ENCODE measurements at places on chromosomes 3 and 15.
A peak's percentile ranks its signal among the peaks of the same experiment; 100 is the strongest.

DNA sequence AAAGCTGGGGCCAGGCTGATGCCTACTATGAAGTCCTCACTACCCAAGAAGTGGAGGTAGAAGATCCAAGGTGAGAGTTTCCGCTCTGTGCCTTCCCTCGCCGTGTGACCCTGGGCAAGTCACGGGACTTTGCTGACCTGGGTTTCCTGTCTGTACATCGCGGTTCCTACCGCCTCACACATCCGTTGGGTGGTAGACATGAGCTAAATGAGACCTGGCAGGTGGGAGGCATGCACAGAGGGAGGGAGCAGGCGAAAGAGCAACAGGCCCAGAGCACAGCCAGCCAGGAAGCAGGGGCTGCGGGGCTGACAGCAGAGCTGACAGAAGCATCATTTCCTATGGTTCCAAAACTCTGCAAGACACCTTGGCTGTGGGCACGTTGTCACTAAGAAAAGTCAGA lies 157.3 kb upstream of the BHLHE40 start:
- DNase-seq = no peak

- DNase-seq = no peak
Measured at GRCh38 chr3:175316799-175317198, 457.7 kb downstream of the NAALADL2 start.

GRCh38 chr3:170162052-170162451 lies 19.5 kb downstream of the PHC3 start:
- DNase-seq = no peak

- DNase-seq = no peak
Measured at GRCh38 chr15:42911058-42911592, 9.5 kb downstream of the TTBK2 start.

DNA sequence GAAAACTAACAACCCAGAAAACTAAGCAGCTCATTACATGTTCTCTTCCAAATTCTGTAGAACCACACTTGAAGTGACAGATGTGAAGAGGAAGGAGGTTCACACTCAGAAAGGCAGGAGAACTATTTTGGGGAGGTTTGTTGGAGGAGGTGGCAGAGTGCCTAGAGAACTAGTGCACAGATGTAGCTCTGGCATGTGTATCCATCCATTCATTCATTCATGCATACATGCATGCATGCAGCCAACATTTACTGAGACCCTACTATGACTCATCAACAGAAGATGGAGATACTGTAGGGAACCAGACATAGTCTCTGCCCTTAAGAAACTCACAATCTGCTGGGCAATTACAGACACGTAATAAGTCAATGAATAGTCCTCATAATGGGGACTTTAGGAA lies 116.7 kb downstream of the ERC2 start:
- DNase-seq = no peak

DNA sequence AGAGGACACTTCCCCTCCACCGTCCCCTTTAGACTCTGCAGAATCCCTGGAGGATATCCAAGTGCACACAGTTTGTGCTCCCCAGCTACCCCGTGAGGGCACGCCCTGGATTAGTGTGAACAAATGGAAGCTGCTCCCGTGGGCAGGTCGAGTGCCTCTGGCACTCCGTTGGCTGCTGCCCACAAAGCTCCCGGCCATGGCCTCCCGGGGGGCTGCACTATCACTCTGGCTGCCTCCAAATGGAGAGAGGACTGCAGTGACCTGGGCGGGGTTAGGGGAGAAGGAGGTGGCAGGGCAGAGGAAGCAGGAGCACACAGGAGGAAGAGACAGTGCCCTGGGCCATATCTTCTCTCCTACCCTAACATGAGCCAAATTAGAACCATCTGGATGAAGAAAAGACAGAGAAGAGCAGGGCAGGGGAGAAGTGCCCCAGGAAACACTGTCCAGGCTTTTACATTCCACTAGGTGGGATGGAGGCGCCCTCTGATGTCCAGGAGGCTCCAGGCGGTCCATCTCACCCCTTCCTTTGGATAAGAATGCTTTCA lies 29.4 kb upstream of the ACAD9 start:
- no peak for DNase-seq

GRCh38 chr3:52225452-52226228 lies at the start of gene TLR9:
TLR9 (minus strand) TSS chr3:52225645; CDS start chr3:52225529, 116 bp downstream.
- DNase-seq = no peak

DNA sequence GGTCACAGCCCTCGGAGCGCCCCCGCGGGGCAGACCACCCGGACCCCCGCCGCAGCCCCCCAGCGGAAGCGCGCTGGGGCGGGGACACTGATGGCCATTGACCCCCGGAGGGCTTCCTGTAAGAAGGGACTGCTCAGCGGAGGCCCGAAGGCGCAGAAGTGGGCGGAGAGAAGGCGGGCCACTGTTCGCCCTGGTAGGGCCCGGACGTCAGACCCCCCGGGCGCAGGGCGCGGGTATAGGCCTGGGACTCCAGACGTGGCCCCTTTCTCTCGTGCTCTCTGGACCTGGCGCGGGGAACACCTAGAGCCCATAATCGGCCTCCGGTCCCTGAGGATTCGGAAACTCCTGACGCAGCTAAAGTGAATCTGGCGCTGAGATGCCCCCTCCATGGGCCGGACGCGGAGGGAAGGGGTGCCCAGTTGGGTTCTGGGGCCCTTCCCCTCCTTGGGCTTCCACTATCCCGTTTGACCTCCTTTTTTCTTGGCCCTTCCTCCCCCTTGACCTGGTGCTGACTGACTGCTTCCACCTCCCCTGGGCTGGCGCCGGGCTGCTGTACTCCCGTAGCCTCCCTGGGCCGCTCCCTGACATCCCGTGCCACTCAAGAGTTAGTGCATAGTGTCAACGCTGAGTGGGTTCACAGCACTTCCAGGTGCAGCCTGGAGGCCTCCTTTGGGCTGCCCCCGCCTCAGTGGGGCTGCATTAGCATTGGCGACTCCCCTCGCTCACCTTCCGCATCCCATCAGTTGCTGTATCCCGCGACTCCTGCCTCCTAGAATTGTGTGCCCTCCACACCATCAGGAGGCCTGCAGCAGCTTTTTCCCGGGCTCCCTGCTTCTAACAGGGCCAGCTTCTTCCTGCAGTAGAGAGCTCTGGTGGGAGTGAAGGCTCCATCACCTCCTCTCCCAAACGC lies 694 bp downstream of the ABTB1 start:
- no peak for DNase-seq

- DNase-seq = no peak
Measured at GRCh38 chr15:79007066-79007465, 62.2 kb upstream of the CTSH start.

- no peak for DNase-seq
Measured at GRCh38 chr3:116276675-116277074, 168.6 kb downstream of the LSAMP start.

DNA sequence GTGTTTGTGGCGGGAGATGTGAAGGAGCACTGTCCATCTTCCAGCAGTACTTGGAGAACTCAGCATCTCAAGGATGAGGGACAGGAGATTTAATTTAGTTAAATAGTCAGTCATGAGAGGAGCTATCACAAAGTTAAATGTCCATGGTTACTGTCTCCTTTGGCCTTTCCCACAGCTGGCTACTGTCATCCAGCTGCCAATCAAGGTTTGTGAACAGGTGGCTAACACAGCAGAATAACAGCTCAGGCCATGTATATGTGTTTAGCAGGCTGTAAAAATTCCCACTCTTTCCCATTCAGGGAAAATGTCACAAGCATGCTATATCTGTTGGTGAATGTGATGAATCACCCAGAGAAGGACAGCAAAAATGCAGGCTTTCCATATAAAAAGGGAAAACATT lies 120.5 kb downstream of the TMEM108 start:
- DNase-seq = no peak

DNA sequence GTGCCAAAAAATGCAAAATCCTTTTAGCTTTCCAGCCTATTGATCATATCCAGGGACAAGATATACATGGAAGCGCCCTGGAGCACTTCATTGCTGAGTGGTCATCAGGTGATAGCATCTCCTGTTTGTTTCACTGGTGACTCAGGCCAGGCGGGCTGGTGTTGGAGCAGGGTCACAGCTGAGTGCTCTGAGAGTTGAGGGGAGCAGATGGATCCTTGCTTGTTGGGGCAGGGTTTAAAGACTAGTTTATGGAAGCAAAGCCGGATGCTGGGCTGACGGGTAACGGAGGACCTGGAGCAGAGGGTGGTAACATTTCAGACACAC lies 405.0 kb upstream of the TPM1 start:
- peak; percentile 90 for DNase-seq

DNA sequence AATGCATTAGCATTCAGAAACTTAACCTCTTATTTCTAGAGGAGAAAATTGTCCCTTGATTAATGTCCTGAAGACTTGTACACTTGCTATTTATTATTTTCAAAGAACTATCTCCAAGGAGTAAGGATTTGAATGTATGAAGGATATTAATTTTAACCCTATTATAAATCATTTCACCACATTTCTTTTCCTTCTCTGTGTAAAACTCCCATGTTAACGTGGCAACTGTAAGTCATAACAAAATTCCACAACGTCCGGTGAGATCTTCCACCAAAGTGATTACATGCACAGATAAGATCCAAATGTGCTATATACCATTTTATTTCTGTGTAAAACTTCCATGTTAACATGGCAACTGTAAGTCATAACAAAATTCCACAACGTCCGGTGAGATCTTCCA lies 229.1 kb upstream of the ARHGEF26 start:
- no peak for DNase-seq

GRCh38 chr3:19898721-19899120 lies 35.3 kb downstream of the EFHB start:
- DNase-seq = no peak

DNA sequence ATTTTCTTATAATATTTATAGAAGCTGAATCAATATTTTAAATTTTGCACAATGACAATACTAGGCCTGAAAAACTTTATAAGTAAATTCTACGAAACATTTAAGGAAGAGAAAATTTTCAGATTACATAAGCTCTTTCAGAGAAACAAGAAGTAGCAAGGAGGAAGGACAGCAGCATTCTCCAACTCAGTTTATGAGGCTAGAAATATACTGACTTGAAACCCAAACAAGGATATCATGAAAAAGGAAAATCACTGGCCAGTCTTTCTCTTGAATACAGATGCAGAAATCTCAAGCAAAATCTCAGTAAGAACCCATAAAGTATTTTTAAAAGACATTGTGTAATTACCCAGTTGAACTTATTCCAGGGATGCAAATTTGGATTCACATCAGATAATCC lies 121.3 kb downstream of the STAC start:
- DNase-seq = no peak

- DNase-seq = no peak
Measured at GRCh38 chr3:50978991-50979667, 304.4 kb downstream of the DOCK3 start.

DNA sequence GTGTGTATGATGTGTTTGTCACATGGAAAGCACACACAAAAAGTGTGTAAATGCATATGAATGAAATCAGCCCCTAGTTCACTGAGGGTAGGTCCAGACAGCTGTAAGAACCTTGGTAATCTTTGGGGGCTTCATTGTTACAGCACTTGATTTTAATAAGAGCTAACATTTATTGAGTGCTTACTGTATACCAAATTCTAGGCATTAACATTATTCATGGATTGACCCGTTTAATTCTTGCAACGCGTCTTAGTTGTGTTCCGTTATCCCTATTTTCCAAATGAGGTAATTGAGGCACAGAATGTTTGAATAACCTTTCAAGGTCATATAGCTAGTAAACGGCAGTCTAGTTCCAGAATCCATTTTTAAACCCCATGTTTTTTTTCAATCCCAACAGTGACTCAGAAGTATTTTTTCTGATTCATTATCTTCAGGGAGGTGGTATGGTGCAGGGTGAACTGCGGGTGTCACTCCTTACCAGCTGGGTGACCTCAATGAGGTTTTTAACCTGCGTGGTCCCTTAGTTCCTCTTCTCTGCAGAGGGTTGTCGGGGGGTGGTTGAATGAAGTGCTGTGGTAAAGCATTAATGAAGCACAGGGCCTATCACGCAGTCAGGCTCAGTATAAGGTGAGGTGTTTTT lies 14.2 kb downstream of the RAB8B start:
- DNase-seq = no peak

DNA sequence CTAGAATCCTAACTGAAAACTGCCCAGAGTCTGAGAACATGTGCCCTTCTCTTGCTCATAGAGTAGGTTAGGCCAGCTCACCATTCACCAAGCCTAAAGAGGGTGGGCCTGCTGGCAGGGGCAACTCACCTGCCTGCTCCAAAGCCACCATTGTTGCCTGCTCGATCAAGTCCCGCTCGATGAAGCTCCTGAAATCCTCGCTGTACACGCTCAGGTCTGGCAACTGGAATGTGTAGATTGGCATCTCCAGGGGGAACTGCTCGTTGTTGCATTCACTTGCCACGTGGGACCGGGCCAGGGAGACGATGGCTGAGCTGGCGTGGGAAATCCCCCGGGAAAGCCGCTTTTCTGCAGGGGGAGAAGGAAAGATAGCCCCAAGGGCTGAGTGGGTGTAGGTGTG lies 232.2 kb downstream of the KLF13 start:
- no peak for DNase-seq

DNA sequence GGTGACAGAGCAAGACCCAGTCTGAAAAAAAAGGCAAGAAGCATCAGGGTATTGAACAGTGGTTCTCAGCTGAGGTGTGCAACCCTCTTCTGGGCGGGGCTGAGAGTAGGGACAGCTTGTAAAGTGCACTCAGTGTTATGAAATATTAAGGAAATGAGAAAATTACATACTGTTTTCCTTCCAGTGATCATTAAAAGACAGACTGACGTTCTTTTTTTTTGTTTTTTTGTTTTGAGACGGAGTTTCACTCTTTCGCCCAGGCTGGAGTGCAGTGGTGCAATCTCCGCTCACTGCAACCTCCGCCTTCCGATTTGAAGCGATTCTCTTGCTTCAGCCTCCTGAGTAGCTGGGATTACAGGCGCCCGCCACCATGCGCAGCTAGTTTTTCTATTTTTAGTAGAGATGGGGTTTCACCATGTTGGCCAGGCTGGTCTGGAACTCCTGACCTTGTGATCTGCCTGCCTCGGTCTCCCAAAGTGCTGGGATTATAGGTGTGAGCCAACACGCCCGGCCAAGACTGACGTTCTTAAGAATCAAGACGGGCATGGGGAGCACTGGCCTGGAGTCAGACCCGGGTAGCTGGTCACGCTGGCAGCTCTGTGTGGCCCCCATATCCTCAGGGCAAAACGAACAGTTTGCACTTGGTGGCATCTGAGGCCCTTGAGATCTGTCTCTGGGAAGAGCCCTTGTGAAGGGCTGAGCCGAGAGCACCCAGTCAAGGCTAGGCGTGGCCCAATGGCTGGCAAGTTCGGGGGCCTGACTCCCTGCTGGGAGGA lies 11.4 kb downstream of the MAN2A2 start:
- DNase-seq = no peak

GRCh38 chr15:91865486-91865885 lies 12.0 kb downstream of the SLCO3A1 start:
- no peak for DNase-seq

DNA sequence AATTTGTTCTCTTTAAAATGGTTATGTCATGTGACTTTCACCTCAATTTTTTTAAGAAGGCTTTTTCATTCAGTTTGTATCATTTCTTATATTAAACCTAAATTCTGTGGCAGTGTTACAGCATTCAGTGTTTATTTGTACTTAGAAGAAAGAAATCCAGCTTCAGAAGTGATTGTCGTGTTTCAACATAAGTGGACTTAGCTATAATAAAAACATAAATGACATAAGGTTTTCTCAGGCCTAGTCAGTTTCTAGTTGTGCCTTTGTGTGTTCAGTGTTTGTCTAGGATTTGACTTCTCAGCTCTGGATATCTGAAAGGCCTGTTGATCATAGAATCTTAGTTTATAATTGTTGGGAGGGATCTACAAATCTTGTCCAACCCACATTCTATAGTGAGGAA lies 80.5 kb downstream of the STT3B start:
- no peak for DNase-seq

GRCh38 chr3:112774293-112774926 lies 72.3 kb downstream of the CD200R1L start:
- no peak for DNase-seq

- DNase-seq = no peak
Measured at GRCh38 chr3:144810160-144810559, 838.5 kb downstream of the DIPK2A start.

- peak; percentile 70 for DNase-seq
Measured at GRCh38 chr3:150203273-150203672, 204.8 kb upstream of the TSC22D2 start.
